ENCODE measurements at places on chromosomes 4 and X. TPM values are rescaled to one million over a fixed set of nuclear protein-coding genes. Genes with fewer than 3 reads are reported as not detected.

- no peak for DNase-seq
Measured at GRCh38 chr4:38163216-38164006, 203.2 kb downstream of the PTTG2 start.

DNA sequence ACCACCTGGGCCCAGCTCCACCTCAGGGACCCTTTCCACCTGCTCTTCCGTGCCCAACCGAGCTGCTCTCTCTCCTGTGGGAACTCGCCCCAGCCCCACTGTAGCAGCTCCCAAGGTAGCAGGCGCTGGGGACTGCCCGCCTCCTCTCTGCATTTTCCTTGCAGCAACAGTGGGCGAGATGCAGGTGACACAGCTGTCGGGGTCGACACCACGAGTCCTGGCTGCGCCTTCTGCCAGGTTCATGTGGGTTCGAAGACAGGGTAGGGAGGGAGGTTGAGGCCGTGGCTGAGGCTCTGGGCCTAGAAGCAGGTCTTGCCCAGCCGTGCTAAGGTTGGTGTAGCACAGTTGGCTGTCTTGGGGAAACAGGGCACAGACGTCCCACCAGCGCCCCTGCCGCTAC, 245.2 kb upstream of the FSTL5 start:
- DNase-seq, result no peak

DNA sequence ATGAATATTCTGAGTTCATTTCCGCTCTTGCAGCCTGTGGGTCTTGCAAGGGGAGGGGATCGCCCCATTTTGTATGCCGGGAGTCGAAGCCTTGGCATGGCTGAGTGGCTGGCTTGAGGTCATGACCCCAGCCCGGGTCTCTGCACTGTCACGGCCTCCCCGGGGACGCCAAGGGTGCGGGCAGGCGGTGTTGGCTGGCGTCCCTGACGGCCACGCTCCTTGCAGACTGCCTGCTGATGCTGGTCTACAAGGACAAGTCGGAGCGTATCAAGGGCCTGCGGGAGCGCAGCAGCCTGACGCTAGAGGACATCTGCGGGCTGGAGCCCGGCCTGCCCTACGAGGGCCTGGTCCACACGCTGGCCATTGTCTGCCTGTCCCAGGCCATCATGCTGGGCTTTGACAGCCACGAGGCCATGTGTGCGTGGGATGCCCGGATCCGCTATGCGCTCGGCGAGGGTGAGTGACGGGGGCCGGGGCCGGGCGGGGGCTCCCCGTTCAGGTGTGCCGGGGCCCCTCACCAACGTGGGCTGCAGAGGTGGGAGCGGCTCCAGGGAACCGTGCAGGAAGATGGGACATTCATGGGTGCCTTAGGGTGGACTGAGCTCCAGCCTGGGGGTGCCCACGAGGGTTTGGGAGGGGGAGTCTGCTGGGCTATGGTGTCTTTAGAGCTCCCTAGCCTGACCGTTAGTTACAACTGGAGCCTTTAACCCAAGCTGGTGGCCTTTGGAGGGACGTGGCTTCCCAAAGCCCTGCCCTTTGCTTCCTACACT, 10.3 kb downstream of the DOK7 start:
- no peak for DNase-seq

The LINC00632 gene
- 9.1 TPM for polyA plus RNA-seq

- DNase-seq, result no peak
Measured at GRCh38 chr4:159608436-159608835, 505.6 kb downstream of the RAPGEF2 start.

GRCh38 chrX:6383488-6383887, 151.4 kb downstream of the VCX3A start:
- DNase-seq, result no peak

DNA sequence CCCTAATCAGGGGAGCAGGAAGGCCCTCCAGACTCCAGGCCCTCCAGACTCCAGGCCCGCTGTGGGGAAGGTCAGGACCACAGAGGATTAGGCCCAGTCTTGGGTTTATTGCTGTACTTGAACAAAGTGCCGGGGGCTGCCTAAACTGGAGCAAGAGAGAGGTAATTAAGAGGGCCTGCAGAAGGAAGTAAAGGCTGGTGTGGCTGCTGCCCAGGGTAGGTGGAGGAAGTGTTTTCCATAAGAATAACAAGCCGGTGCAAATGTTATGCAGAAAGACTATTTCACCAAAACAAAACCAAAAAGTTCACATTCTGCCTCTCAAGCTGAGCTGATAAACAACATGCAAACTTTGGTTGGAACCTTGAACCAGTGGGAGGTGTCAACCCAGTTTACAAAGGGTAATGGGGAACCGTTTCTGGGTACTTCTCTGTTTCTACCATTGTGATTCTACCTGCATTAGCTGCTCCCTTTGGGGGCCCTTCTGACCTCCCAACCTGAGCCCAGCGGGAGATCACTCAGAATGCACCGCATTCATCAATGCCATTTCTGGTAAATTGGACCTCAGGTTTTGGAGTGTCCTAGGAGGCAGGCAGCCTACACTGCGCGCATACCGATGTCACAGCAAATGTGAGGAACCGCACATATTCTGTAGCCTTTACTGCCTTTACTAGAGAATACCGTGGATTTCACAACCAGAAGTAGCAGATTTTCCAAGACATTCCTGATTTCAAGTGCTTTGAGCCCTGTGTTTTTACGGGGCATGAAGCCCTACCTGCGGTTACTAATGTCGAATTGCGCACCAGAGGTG, 59.7 kb upstream of the BCOR start:
- DNase-seq, result no peak

- DNase-seq, result no peak
Measured at GRCh38 chr4:53005808-53006207, 143.7 kb downstream of the RASL11B start.

DNA sequence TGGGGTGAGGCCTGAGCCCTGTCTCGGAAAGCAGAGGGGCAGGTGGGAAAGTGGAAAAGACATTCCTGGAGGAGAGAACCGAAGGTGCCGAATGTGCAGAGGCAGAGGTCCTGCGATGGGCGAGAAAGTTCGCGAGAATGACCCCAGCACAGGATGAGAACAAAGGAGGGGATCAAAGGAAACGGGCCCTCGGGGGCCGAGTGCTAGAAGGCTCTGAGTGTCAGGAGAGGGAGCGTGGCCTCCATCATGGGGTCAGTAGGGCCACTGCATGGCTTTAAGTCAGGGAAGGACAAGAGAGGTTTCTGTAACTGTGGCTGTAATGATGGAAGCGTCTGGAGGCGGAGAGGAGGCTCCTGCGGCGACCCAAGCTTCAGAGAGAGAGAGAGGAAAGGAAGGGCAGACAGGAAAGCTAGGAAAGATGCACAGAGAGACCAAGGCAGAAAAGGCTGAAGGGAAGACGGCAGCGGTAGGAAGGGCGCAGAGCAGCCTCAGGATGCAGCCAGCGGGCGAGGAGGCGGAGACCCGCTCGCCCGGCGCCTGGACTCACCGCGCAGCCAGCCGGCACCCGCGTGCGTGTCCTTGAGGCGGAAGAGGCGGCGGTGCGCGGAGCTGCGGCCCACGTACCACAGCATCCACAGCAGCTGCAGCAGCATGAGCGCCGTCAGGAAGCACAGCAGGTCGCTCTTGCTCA, 669 bp downstream of the OTOP1 start:
- DNase-seq, result no peak

The FRYL gene
- 47.3 TPM for polyA plus RNA-seq

DNA sequence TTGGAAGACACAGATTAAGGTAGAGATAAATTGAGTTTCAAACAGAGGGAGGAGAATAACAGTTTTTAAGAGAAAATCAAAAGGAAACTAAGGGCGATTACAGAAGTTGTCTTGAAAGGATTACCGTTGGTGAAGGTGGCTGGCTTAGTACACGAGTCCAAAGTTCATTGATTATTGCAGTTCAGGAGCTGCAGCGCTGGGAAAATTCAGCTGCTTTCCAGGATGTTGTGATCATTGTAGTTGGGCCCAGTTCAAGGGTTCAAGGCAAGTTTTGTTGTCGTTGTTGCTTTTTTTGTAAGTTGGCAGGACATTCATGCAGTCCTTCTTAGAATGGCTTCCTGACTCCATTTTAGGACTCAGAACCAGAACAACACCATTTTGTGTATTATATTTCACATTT, 461.7 kb downstream of the RAPGEF2 start:
- no peak for DNase-seq

DNA sequence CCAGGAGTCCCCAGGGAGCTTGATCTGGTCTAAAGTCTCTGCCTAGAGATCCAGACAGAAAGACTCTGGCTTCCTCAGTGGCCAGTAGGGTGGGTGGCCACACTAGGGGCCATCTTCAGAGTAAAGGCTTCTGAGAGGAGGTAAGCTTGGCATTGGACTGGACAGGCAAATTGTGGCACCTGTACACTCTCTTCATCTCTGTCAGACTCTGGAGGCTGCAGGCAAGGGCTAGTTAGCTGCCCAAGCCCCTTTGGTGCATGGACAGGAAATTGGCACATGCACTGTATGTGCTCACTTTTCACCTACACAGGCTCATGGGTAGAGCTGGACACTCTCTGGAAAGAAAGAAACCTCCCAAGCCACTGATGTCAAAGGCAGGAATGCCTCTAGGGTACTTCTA, 142.8 kb downstream of the PJA1 start:
- no peak for DNase-seq

DNA sequence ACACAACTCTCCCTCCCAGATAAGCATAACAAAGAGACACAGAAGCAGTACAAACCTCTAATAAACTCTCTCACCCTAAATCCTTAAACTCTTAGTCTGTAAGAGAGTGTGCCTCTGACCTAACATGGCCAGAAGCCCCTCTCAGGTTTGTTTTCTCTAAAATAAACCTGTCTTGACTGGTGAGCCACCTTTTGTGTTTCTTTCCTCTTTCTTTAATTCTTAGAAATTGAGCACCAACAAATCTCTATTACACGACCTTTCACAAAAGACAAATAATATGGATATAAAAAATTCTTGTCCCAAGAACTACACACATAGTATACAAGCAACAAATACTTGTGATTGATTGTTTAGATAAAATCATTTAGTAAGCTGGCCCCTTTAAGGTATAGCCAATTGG, 573.7 kb downstream of the EPHA5 start:
- no peak for DNase-seq

The FDCSP gene
- polyA plus RNA-seq, result 0.79 TPM

The CENPVL1 gene
- polyA plus RNA-seq, result 0.22 TPM

GRCh38 chrX:37824491-37825214, 22.7 kb downstream of the DYNLT3 start:
- peak; percentile 19 for DNase-seq

DNA sequence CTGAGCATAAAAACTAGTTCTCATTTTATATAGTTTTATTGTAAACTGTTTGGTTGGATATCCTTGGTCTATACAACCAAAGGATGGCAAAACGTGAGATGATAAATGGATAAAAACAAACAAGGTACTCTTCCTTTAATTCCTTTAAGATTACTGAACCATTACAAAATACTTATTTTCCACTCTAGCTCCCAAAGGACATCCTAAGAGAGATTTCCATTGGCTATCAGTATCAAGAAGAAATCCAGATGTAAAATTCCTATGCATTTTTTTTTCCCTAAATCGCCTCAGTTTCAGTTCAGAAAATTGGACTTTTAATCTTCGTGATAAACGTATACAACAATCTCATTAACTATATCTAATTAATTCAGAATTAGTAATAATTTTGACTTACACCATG, 2.3 kb downstream of the FBXL5 start:
- no peak for DNase-seq

GRCh38 chr4:70511365-70511764, 7.0 kb upstream of the AMTN start:
- no peak for DNase-seq

GRCh38 chrX:47184486-47184885, 9.1 kb upstream of the UBA1 start:
- no peak for DNase-seq

The FGG gene
- not detected for polyA plus RNA-seq

DNA sequence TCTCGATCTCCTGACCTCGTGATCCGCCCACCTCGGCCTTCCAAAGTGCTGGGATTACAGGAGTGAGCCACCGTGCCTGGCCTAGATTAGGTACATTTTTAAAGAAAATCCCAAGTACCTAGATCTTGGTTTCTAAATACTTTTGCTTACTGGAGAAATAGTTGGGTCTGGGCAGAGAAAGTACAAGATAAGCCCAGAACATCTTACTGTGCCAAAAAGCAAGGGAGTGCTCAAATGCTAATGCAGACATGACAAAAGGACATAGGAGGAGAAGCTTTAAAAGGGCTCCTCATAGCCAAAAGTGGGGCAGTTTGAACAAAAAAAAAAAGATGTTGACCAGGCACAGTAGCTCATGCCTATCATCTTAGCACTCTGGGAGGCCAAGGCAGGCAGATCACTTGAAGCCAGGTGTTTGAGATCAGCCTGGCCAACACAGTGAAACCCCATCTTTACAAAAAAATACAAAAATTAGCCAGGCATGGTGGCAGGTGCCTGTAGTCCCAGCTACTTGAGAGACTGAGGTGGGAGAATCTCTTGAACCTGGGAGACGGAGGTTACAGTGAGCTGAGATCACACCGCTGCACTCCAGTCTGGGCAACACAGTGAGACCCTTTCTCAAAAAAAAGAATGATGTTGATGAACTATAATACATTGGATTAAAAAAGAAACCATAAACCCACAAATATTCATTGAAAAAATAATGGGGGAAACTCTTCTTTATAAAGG, 107.5 kb downstream of the APBB2 start:
- DNase-seq, result no peak

- DNase-seq, result no peak
Measured at GRCh38 chrX:19535476-19535875, 20.2 kb upstream of the MAP3K15 start.

DNA sequence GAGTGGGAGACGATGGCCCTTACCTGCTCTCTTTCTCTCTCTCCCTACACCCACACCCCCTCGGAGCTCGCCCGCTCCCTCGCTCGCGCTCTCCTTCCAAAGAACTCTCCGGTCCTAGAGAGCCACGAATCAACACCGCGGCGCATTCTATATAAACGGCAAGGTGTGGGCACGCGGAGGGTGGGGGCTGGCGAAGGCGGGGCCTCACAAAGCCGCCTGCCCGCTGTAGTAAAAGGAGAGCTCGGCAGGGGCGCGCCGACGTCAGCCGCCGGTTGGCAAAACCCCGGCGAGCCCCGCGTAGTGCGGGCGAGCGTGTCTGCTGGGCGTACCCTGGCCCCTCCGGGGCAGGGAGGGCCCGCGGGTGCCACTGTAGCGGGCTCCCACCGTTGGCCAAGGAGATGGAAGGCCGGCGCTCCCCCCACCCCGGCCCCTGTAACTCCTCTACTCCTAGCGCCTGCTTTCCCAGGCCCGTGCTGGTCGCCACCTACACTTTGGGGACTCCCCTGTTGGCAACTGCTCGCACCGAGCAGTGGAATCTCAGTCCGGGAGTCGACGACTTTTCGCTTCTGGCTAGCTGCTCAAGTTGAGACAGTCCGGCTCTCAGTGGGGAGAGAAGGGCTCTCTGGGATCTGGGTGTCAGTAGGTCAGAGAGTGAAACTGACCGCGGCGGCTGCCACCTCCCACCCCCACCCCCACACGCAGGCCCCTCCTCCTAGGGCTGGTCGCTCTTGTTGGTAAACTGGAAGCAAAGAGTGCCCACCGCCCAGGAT, 325.5 kb upstream of the F9 start:
- DNase-seq, result peak; percentile 34

The ATP2B3 gene
- 0.17 TPM for polyA plus RNA-seq

The GUCY2F gene
- polyA plus RNA-seq, result 0.04 TPM

All from renal cortex interstitium (tissue), 15 donors.